NCI-H1694 (cell line): ENCODE measurements at places on chromosomes 7 and 10.

DNA sequence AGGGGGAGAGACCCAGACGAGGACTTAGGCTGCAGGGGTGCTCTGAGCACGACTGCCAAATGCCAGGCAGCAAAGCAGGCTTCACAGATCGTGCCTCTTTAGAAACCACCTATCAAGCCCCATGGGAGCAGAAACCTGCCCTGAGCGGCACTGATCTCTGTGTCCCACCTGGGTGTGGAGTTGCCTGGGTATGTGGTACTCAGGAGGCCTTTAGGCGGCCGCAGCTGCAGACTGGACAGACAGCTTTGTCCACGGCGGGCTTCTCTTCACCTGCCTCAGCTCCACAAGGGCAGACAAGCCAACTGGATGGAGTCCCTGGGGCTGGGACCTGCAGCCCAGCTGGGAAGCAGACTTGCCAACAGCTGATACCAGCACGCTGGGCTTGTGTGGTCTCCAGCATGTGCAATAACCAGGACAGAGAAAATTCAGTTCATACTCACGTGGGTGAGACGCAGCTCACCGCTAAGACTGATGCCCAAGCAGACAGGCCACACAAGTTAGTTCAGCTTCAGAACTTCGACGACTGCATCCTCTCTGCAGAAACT lies 163.2 kb downstream of the EBF3 start:
- DNase-seq, result no peak

DNA sequence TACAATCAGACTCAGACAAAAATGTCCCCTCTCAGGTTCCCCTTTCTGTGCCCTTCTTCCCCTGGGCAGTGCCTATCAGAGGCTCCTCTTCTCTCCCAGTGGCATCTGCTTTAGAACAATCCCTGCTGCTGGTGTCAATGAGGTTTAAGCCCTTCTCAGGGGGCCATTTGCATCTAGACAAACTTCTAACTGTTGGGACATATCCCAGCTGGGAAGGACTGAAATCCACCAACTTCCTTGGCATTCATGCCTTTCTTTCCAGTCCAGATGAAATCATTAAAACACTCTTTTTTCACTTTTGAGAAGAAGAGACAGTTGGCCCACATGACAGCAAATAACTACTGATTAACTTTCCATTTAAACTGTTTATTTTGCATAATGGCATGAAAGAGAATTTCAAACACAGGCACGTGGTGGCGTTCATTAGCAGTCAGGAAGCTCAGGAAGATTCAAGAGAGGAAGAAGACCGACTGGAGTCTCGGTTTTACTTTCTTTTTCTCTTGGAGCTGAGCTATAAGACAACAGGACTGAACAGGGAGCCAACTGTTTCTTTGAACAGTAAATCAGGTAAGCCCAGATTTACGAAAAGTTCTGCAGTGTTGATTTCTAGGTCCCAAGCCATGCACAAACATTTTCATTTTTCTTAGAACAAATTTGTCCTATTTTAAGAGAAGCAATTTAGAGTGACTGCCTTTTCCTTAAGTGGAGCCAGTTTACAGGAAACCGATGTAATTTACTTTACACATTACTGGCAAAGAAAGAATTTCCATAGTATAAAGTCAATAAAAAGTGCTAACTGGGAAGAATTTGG lies at the start of gene GIMAP2:
Gene GIMAP2 (plus strand): TSS at position 488 of the 811 bp plus-strand sequence. CDS start 1,354 bp downstream, outside the sequence.
- DNase-seq, result no peak

- no peak for DNase-seq
Measured at GRCh38 chr7:83930262-83930661, 264.3 kb downstream of the SEMA3A start.

- no peak for DNase-seq
Measured at GRCh38 chr7:18386607-18387006, 108.9 kb upstream of the HDAC9 start.

DNA sequence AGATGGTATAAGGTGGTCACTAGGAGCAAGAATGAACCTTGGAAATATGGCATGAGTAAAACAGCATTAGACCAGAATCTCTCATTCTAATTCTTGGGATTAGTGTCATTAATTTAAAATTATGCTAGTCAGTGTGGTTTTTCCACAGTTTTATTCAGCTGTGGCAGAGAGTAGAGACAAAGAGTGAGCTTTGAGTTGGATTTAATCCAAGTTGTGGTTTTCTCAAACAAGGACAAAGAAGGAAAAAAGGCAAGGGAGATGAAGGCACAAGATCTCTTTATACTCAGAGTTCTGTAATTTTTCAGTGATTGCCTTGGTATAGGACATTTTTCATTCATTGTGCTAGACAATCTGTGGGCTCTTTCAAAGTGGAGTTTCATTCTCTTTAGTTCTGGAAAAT lies 28.2 kb upstream of the AKAP9 start:
- no peak for DNase-seq

DNA sequence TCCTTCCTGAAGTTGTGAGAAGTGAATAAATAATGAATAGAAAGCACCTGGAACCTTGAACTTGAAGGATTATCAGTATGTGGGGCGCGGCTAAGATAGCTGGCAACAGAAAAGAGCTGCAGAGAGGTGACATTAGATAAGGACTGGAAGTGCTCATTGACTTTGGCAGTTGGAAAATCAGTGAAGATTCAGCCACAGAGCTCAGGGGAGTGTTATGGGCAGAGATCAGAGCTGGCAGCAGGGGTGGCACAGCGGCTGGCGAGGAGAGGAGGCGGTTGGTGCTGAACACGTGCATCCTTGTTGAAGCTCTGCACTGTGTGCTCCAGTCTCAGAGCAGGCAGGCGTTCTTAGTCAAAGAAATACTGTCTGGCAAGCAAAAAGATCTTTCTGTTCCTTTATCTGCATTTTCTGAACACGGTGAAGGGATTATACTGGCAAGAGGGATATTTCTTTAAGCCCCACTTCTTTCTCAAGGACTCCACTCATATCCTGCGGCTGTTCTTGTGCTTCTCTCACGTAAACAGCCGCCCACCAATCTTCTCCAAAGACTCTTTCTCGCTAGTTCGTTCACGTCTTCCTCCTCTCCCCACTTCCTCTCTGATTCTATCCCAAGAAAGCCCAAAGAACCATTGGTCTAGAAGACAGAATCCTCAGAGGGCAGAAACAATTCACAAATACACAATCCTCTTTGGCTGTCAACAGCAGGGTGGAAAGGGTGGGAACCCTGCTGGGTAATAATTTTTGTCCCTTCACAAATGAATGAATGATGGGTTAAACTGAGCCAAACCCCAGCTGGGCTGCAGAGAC lies 38.6 kb upstream of the ADD3 start:
- no peak for DNase-seq

- DNase-seq, result no peak
Measured at GRCh38 chr7:85693326-85693725, 506.5 kb upstream of the SEMA3D start.

- no peak for DNase-seq
Measured at GRCh38 chr10:111297351-111297848, 220.6 kb downstream of the ADRA2A start.
